Natural killer cell (primary cell): ENCODE measurements at places on chromosomes 12 and 14. TPM values are rescaled to one million over a fixed set of nuclear protein-coding genes. Genes with fewer than 3 reads are reported as not detected.
A peak's percentile ranks its signal among the peaks of the same experiment; 100 is the strongest.

The LHX5 gene
- total RNA-seq = not detected

The ETFBKMT gene
- total RNA-seq = 1.2 TPM

The CACNA2D4 gene
- 34.9 TPM for total RNA-seq

The KRT73 gene
- 12.4 TPM for total RNA-seq

The KSR2 gene
- total RNA-seq = not detected

The FOXN3 gene
- 209 TPM for total RNA-seq

The MYO1H gene
- not detected for total RNA-seq

The HCAR1 gene
- total RNA-seq = 0.15 TPM

The CCDC198 gene
- not detected for total RNA-seq

The BBOF1 gene
- total RNA-seq = 3.6 TPM

The CFAP251 gene
- 0.80 TPM for total RNA-seq

The CABP1 gene
- not detected for total RNA-seq

The ALKBH2 gene
- 12.6 TPM for total RNA-seq

DNA sequence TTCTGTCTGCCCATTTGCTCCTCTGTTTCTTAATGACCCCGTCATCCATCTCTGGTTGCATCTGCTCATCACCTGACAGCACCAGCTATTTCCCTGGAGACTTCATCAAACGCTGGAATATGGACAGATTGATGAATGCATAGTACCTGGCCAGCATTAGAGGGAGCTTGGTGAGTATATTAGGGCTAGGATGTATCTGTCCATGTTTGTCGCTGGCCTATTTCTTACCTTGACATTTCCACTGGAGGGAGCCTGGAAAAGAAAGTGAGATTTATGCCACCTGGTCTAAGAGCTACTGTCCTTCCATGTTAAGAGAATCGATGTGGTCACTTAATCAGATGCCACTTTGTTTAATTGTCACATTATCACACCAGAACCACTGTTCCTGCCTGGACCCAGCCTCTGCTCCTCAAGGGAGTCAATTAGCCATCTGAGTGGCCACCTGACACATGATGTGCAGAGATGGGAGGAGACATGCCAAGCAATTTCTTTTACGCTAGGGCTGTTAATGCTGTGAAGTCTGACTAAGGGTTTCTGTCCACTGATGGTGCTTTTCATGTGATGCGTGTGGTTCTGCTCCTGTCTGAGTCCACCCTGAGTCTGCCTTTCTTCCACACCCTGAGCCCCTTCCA, 75.3 kb upstream of the SFSWAP start:
- no peak for DNase-seq

DNA sequence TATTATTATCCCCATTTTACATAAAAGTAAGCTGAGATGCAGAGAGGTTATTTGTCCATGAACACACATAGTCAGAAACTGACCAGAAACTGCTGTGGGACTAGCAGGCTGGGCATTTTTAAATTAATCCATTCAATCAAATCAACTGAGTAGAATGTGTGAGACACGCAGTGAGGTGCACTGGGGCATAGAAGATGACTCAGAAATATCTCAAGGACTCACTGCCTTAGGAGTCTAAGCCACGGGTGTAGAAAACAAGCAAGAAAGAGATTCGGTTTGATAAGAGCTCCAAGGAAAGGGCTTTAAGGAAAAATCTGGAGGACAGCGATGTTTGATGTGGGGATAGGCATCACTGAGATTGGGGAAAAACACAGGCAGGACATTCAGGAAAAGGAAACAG, 127.8 kb downstream of the ANO2 start:
- DNase-seq = no peak

- DNase-seq = no peak
These were observed 1212.4 kb upstream of the TMEM132C start for GRCh38 chr12:127054531-127054930.

GRCh38 chr12:103839609-103840461, 1.2 kb downstream of the NT5DC3 start:
- no peak for DNase-seq

DNA sequence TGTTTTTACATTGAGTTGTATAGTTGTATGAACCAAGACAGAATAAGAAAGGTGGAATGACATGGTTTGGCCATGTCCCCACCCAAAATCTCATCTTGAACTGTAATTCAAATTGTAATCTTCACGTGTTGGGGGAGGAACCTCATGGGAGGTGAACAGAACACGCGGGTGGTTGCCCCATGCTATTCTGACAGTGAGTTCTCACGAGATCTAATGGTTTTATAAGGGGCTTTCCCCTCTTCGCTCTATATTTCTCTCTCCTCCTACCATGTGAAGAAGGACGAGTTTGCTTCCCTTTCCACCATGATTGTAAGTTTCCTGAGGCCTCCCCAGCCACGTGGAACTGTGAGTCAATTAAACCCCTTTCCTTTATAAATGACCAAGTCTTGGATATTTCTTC, 25.3 kb downstream of the DDHD1 start:
- DNase-seq = peak; percentile 19

GRCh38 chr14:74309125-74310022, 6.6 kb upstream of the ABCD4 start:
- no peak for DNase-seq

- no peak for DNase-seq
These were observed 10.9 kb downstream of the RXYLT1 start for GRCh38 chr12:63790608-63790945.

DNA sequence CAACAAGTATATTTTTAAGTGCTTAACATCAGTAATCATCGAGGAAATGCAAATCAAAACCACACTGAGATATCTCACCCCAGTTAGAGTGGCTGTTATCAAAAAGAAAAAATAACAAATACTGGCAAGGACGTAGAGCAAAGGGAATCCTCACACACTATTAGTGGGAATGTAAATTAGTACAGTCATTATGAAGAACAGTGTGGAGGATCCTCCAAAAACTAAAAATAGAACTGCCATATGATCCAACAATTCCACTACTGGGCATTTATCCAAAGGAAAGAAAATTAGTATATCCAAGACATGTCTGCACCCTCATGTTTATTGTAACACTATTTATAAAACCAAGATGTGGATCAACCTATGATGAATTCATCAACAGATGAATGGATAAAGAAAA, 149.0 kb upstream of the PWP1 start:
- DNase-seq = no peak

GRCh38 chr12:94147991-94148738, at the start of gene PLXNC1:
PLXNC1 (plus strand) TSS chr12:94148577; CDS start chr12:94148972, 395 bp downstream.
- peak; percentile 49 for DNase-seq

- no peak for DNase-seq
These were observed 73.9 kb upstream of the PAWR start for GRCh38 chr12:79764641-79765040.

DNA sequence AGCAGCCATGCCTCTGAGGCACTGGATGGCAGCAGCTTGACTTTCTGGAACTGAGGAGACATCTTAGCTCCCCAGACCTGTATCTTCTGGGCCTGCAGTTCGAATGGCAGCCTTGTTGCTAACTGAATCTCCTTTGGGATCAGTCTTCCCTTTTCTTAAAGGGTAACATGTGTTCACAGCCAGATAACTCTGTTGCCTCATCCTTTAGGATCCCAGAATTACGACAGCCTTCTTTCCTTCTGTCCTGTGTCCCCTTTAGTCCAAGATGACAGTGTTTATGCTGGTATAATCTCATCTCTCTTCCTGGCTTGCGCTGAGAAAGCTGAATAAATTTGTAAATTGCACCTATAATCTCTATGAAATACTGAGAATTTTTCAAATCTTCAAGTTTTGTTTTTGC, 9.1 kb upstream of the ERC1 start:
- DNase-seq = no peak

- DNase-seq = no peak
These were observed 4.5 kb upstream of the GLIPR1 start for GRCh38 chr12:75476071-75476470.

DNA sequence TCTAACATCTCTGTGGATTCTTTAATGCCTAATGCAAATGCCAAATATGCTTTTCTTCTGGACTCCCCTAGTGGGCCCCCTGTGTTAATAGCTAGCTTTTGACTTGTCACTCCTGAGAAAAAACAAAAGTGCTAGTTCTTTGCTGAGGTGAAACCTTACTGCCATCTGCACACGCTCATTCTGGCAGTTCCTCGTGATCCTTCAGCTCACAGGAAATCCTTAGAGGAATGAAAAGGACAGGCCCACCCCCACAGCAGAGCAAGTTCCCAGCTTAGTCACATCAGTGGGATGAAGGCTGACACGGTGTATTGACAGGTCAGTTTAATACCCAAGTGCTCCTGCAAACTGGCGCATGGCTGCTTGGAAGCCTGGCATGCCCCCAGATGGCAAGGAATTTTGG, 165.1 kb upstream of the ATP2B1 start:
- DNase-seq = no peak

GRCh38 chr12:131711551-131712205, 788 bp downstream of the SFSWAP start:
- DNase-seq = no peak

GRCh38 chr12:127599436-127599835, 667.5 kb upstream of the TMEM132C start:
- DNase-seq = no peak

- no peak for DNase-seq
These were observed 60.9 kb upstream of the CSRP2 start for GRCh38 chr12:76939701-76940100.

- DNase-seq = no peak
These were observed 195.9 kb upstream of the PLEKHG7 start for GRCh38 chr12:92506891-92507290.

DNA sequence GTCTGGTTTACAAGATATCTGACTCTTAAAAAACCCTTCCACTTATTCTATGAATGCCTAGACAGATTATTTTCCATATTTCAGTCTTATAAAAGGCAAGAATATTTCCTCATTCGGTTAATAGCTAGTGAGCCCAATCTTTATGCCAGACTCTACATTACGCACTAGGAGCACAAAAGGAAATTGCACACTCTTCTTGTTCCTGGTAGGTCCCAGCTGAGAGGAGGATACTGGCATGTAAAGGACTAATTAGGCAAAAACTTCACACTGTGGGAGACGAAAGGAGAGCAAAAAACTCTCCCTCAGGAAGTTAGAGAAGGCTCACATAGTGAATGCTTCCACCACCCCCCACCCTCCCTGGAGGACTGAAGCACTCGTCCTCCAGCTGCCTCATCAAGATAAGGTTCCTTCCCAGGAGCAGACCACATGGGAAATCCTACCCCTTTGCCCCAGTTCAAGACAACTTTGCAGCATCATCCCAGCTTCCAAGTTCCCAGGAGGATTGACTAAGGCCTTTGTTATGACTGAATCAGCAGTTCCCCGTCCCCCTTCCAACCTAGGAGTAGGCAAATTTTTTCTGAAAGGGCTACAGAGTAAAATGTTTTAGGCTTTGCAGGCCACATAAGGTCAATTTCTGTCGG, 14.5 kb downstream of the CAPZA3 start:
- DNase-seq = no peak

GRCh38 chr12:112430929-112431328, 12.2 kb downstream of the PTPN11 start:
- no peak for DNase-seq

- DNase-seq = no peak
These were observed 33.8 kb downstream of the DCP1B start for GRCh38 chr12:1970331-1970900.

DNA sequence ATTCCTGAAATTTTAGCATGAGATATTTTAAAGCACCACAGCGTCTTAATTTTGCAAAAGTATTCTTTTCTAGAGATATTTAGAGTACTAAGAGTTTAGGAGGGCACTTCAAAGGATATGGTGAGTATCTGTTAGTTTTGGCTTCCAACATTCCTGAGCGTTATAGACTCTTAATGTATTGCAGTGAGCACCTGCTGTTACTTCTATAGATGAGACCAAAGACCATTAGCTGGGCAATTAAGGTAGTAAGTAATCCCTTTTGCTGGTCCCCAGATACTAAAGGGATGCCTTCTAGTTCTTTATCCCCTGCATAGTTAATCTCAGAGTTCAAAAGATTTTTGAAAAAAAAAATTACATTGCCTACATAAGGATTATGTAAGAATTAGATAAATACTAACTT, 975.6 kb downstream of the GALC start:
- no peak for DNase-seq

GRCh38 chr12:120738252-120739030, 12.8 kb downstream of the ACADS start:
- no peak for DNase-seq

- no peak for DNase-seq
These were observed 7.0 kb downstream of the SLIRP start for GRCh38 chr14:77714926-77715325.

GRCh38 chr14:74976264-74977113, 21.1 kb upstream of the PGF start:
- DNase-seq = no peak

DNA sequence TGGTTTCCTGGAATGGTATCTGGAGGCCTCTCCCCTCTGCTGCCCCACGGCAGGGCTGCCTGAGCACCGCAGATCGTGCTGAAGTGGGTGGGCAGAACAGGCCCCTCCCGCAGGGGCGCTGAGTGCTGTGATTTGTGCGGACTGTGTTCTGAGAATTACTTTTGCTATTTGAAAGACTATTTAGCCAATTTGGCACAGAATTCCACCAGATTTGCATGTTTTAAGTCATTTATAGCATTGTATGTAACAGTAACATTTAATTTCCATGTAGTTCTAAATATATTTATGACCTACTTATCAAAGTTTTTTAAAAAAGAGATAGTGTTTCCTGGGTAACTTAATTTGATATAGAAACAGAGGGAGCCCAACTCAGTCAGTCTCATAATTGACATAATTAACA, 55.3 kb downstream of the TNFAIP2 start:
- DNase-seq = no peak

GRCh38 chr12:75042125-75042524, 167.5 kb downstream of the KCNC2 start:
- no peak for DNase-seq

DNA sequence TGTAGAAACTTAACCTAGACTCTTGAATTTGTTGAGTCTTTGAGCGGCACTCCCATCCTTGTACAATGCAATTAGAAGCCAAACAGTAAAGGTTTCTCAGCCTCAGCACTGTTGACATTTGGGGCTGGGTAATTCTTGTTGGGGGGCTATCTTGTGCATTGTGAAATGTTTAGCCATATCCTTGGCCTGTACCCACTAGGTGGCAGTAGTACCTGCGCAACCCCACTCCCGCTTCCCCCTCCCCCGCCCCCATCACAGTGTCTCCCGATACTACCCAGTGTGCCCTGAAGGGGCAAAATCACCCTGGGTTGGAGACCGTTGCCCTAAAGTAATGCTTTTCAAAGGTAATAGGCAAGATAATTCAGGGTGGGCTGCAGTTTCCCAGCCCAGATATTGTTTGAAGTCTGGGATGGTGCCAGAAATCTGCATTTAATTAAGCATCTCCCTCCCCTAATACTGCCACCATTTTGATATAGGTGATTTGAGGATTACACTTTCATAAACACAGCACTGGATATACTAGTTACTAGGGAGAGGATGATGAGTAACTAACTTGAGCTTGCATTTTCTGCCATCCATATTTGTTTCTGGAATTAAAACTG, 1.8 kb downstream of the COX6A1 start:
- DNase-seq = peak; percentile 39

DNA sequence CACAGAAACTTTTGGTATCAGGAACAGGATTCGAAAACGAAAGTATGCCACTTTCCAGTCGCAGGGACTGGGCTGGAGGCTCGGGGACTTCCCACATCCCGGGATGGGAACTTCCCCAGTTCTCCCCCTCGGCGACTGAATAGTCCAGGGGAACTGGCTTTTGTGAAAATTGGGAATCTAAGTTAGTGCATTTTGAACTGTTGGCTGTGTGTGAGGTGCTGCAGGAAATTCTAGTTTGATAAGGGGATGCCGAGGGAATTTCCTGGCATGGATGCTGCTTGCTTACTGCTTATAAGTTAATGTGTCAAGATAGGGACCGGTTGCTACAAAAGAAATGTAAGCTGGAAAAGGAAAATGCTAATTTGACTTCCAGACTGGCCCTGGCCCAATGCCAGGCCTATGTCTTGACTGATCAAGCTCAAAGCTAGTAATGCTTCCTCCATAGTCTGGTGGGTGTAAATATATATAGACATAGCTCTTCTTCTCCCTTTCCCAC, 73.4 kb upstream of the EIF5 start:
- DNase-seq = no peak
